ENCODE measurements at places on chromosomes 3 and 15. TPM values are rescaled to one million over a fixed set of nuclear protein-coding genes. Genes with fewer than 3 reads are reported as not detected.

The RLBP1 gene
- not detected for total RNA-seq

The CMTM8 gene
- total RNA-seq = 3.4 TPM

The GP9 gene
- total RNA-seq = not detected

The CYP8B1 gene
- not detected for total RNA-seq

GRCh38 chr15:78272316-78272715 lies 8.0 kb downstream of the DNAJA4 start:
- DNase-seq = peak; percentile 26

DNA sequence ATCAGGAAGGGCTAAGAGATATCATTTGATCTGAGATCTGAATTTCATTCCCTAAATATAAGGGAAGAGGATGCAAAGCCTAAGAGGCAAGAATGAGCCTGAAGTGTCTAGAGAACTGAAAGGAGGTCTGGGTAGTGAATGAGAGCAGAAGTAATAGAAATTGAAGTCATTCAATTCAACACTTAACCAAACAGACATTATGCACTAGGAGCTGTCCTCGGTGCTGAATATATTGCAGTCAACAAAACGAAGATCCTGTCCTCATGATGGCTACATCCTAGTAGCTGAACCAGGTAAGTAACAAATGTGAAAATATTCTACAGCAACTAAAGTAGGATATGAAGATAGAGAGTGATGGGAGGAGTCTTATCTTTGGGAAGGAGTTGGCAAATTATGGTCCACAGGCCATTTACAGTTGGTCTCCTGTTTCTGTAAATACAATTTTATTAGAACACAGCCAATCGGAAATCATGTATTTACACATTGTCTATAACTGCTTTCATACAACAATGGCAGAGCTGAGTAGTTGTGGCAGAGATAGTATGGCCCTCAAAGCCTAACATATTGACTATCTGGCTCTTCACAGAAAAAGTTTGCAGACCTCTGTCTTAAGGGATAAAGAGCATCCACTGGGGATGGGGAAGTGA lies 192.9 kb upstream of the CADPS start:
- DNase-seq = peak; percentile 82

- peak; percentile 48 for DNase-seq
Observed at GRCh38 chr3:168040607-168041208, 55.0 kb downstream of the GOLIM4 start.

DNA sequence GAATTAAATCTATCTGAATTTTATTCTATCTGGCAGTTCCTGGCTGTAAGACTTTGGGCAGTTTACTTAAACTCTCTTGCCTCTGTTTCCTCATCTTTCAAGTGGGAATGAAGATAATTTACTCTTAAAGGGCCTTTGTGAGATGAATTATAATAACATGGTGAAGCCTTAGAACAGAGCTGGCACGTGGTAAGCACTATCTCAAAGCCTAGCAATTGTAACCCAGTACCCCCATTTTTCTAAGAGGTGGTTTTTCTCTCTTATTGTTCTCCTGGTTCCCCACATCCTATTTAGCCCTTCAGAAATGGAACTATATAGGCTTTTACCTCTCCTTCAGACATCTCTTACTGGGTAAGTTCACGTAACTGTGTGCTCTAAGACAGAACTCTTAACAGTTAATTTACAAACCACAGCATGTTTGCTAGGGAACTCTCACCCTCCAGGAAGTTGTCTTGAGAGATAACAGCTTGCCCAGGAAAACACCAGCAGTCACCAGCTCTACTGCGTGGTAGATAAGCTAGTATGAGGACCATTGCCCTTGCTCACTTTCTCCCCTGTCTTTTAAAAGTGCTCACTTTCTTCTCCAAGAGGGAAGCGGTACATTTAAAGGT lies 12.3 kb upstream of the CRBN start:
- no peak for DNase-seq

GRCh38 chr3:67550541-67550940 lies 103.9 kb downstream of the SUCLG2 start:
- no peak for DNase-seq

DNA sequence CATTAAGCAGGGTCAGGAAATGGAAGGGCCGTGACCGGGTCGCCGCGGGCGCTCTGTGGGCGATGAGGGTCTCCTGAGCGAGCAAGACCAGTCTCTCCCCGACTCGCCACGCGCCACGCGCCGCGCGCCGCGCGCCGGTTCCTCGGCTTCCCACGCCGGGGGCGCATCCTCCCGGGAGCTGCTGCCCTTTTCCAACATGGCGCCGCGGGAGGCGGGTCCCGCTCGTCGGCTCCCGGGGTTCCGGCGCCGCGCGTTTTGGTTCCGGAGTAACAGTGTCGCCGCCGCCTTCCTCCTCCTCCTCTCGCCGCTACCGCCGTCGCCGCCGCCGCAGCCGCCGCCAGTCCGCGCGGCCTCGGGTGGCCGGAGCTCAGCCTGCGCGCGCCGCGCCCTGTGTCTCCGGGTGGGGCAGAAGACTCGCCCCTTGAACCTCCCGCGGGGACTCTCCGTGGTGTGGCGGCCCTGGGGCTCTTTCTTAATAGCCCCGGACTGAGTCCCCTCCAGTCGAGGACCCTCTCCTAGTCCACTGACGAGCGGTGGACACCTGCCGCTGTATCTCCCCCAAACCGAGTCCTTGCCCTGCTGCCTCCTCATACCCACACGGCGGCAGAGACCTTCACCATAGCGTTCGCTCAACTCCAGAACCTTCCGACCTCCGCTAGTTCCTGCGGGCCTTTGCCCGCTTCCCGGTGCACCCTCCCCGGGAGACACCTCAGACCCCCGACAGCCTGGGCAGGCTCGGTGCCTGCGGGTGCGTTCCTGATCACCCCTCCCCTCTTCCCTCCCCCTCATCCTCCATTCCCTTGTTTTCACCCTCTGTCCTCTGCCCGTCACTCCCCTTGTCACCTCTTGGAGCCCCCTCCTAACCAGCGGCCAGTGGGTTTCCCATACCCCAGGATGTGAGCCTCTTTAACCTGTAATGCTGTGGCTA lies at the start of gene MAP2K5:
MAP2K5 (plus strand) TSS at position 284 of the 928 bp plus-strand sequence; CDS start at position 917, 633 bp downstream.
- peak; percentile 90 for DNase-seq

GRCh38 chr3:100521439-100521845 lies 29.0 kb downstream of the TMEM45A start:
- no peak for DNase-seq

- no peak for DNase-seq
Observed at GRCh38 chr15:59862191-59863155, 141.6 kb upstream of the FOXB1 start.

- no peak for DNase-seq
Observed at GRCh38 chr3:176807938-176808337, 389.3 kb downstream of the TBL1XR1 start.

GRCh38 chr15:94532226-94532625 lies 300.9 kb downstream of the MCTP2 start:
- no peak for DNase-seq

GRCh38 chr3:111047042-111047441 lies 24.6 kb upstream of the NECTIN3 start:
- no peak for DNase-seq

- DNase-seq = no peak
Observed at GRCh38 chr3:181327349-181327748, 337.8 kb upstream of the DNAJC19 start.
